Kidney (tissue), 22 donors: ENCODE measurements at places on chromosomes 13 and 19. TPM values are rescaled to one million over a fixed set of nuclear protein-coding genes. Genes with fewer than 3 reads are reported as not detected.

ZNF536 gene
- 0.25 TPM for total RNA-seq

PDX1 gene
- total RNA-seq = not detected

DNA sequence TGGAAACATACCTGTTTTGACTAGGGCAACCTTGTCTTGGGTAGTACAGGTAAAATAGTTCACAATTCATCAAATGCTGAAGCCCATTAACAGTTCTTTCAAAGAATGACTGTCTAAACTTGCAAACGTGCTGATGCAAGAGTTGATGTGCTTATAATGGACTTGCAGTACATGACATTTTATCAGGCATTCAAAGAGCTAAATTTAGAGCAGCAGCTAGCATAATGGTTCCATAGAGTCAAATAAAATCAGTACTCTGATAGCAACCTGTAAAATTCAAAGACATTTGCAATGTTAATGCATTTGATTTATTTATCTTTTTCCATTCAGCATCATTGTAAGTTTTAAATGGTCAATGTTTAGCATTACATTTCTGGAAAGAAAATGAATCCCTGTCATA lies 979.7 kb upstream of the SLC10A2 start:
- DNase-seq = no peak

GRCh38 chr13:85347251-85347650 lies 452.0 kb downstream of the SLITRK6 start:
- DNase-seq = no peak

DNA sequence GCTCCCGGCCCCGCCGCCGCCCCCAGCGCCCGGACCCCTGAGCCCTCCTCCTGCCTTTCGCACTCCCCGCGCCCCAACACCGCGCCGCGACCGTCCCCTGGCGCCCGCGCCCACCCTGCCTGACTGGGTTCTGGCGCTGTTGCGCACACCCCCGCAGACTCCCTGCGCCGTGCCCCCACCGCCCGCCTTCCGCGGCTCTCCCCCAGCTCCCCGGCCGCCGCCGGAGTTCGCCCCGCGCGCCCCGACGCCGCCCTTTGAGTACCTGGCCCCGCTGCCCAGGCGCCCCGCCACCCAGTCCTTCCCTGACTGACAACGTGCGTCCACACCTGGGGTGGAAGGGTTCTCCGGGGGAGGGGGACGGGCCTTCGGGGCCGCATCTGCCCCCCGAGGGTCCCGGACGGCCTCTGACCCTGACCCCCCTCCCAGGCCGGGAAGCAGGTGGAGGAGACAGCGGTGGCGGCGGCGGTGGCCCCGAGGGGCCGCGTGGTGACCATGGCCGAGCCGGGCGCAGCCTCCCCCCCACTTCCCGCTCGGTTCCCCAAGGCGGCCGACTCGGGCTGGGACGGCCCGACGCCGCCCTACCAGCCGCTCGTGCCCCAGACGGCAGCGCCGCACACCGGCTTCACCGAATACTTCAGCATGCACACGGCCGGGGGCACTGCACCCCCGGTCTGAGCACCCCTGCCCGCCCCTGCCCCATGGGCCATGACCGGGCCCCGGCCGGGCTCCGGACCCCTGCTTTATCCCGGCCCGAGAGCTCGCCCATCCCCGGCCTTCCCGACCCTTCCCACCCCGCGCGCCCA lies 1.4 kb upstream of the MEGF8 start:
- peak; percentile 79 for DNase-seq

- no peak for DNase-seq
Measured at GRCh38 chr13:92657565-92657964, 569.0 kb upstream of the GPC6 start.

GRCh38 chr13:31321457-31321856 lies 121.7 kb downstream of the B3GLCT start:
- DNase-seq = no peak

- peak; percentile 92 for DNase-seq
Measured at GRCh38 chr13:25908366-25908765, 143.4 kb downstream of the SHISA2 start.

GRCh38 chr19:10766671-10767201 lies 48.9 kb downstream of the DNM2 start:
- peak; percentile 81 for DNase-seq
